ENCODE measurements at places on chromosomes 7 and 10.

GRCh38 chr7:140506788-140507464, 27.6 kb upstream of the MKRN1 start:
- no peak for DNase-seq

DNA sequence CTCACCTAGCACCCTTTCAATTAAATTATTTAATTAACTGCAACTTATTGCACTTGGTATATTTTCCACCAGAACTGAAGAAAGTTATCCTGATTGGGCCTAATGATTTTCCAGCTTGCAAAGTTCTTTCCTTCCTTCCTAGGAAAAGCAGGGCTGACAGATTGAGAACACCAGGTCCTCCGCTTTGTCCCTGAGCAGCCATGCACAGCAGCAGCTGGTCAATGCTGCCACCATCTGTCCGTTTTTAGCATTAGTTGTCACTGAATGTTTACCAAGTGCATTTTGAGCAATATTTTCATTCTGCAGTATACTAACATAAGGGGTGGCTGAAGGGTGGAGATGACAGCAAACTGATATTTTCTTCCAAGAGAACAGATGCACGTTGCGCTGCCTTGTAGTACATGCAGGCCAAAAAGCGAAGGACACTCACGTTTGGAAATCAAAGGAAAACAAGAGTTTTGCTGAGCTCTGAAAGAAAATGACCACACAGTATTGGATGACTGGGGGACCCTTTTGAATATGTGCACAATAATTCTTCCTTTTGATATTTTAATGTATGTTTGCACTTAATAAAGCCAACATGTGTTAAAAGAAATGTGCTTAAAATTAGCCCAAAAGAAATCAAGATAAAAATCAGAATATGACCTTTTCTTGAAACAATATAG, 248.8 kb upstream of the PTN start:
- DNase-seq: no peak

DNA sequence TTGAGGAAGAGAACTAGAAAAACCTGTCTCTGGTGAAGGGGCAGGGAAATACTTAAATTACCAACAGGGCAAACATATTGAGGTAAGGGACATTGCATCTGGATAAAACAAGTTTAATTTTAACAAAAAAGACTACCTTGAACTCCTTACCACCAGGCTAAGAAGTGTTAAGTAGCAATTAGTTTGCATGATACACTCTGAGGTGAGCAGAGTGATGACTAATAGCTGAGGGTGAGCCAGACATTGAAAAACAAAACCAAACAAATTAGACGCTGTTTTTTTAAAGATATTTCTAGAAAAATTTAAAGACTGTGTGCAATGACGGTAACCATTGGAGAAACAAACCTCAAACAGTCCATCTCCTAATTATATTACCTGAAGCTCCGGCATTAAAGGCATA, 105.9 kb downstream of the ANKRD7 start:
- DNase-seq: no peak

GRCh38 chr10:10165415-10165814, 852.3 kb upstream of the CELF2 start:
- DNase-seq: no peak

- no peak for DNase-seq
Measured at GRCh38 chr7:108684629-108685028, 115.0 kb downstream of the DNAJB9 start.

- DNase-seq: no peak
Measured at GRCh38 chr10:81152656-81153055, 615.0 kb downstream of the SH2D4B start.

GRCh38 chr7:7706101-7706511, 12.3 kb downstream of the RPA3 start:
- no peak for DNase-seq

GRCh38 chr7:26705567-26705966, 158.8 kb downstream of the SKAP2 start:
- DNase-seq: no peak

DNA sequence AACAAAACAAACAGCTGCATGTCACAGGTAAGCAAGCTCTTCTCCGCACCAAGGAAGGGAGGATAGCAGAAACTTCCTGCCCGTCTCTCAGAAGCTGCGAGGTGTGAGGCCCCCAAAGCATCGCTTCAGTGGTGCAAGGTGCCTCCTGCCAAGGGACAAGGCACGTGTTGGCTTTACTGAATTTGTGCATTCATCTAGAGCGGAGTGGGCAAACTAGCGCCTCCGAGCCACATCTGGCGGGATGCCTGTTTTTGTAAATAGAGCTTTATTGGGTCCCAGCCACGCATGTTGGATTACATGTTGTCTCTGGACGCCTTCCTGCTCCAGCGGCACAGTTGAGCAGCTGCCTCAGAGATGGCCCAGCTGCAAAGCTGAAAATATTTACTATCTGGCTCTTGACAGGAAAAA, 27.7 kb downstream of the PHYH start:
- DNase-seq: no peak

Data from stimulated activated CD8-positive, alpha-beta memory T cell treated with anti-CD3 and anti-CD28 coated beads, Interleukin-4, amount 100 ng/mL, for 1 hour (primary cell).